ENCODE measurements at places on chromosomes 2 and 18.
A peak's percentile ranks its signal among the peaks of the same experiment; 100 is the strongest.

DNA sequence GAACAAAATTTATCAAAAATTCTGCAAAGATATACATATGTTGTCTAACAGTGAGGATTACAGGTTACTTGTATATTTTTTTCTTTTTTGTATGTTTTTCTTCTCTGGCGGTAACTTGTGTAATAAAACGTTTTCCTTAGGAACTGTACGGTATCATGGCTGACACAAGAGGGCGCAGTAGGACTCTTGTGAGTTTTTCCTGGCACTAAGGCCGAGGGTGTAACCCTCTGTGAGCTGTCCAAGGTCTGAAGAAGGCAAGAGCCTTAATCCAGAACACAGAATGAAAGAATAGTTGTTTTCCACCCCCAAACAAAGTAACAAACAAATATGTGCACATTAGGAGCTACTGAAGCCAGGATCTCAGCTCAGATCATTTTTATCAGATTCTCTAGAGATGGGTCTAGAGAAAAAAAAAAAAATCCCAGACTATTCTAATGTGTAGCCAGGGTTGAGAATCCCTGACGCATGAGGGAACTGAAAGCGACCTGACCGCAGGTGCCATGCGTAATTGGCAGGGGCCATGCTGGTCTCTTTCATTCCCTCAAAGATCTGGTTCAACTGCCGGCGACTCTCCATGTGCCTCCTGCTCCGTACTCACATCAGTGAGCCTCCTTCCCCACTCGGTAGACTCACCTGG lies 27.0 kb downstream of the TMEM200C start:
- peak; percentile 92 for DNase-seq

GRCh38 chr18:71045331-71046065 lies 756.7 kb downstream of the SOCS6 start:
- no peak for DNase-seq

DNA sequence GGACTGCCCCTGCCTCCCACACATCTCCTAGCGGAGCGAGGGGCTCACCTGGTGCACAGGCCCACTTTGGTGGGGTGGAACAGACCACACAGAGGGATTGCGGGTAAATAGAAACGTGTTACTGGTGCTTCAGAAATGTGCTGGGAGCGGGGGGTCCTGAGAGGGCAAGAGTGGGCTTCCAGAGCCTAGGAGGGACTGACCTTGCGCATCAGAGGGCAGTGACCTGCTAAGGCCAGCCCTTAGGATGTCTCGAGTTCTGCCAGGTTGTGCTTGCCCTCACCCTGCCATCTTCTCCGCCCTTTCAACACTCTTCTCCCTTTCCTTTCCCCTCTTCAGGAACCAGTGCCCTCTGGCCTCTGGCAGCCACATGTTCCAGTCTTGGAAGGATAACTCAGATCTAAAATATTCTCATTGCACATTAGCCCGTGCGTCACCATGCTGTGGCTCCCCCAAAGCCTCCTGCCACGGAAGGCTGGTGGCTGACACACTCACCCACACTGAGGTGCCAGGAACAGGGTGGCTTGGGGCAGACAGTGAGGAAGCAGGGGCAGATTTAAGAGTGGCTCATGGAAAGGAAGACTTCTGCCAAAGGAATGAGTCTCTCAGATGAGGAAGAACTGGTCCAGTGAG lies 89.6 kb downstream of the MCFD2 start:
- DNase-seq = no peak

GRCh38 chr18:711310-711656 lies 1.1 kb downstream of the ENOSF1 start:
- DNase-seq = peak; percentile 59

DNA sequence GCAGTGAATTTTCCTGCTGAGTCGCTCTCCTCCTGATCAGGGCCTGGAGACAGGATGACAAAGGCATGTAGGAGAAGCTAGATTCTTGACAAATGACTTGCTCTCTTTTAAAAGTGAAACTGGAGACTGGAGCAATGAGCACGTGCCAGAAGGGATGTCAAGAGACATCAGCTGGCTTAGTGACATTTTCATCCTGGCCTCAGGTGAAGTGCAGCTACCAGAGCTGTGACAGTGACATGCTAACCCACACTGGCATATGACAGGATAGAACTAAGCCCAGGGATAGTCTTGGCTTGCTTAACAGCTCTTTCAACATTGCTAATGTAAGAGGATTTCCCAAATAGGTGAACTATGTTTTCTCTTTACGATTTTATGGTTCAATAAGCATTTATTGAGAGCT lies 757.5 kb upstream of the DDX18 start:
- no peak for DNase-seq

- no peak for DNase-seq
Observed at GRCh38 chr18:80252136-80252535, 4.8 kb upstream of the PARD6G start.

DNA sequence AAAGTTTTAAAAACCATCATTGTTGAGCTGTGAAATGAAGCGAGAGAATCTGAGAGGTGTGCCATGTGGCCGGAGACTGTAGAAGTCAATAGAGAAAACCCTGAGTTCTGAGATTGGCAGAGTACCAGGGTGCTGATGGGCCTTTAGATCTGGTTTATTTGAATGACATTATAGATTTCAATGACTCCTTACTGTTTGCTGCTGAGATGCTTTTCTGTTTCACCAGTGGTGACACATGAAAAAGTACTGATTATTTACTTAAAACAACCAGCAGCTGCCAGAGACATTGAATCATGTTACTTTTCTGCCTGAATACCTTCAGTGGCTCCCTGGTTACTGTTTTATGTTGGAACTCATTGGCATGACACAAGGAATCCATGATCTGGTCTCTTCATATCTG lies 602.7 kb upstream of the ZNF804A start:
- no peak for DNase-seq

GRCh38 chr2:26598336-26598995 lies 42.7 kb downstream of the CIB4 start:
- DNase-seq = peak; percentile 41

DNA sequence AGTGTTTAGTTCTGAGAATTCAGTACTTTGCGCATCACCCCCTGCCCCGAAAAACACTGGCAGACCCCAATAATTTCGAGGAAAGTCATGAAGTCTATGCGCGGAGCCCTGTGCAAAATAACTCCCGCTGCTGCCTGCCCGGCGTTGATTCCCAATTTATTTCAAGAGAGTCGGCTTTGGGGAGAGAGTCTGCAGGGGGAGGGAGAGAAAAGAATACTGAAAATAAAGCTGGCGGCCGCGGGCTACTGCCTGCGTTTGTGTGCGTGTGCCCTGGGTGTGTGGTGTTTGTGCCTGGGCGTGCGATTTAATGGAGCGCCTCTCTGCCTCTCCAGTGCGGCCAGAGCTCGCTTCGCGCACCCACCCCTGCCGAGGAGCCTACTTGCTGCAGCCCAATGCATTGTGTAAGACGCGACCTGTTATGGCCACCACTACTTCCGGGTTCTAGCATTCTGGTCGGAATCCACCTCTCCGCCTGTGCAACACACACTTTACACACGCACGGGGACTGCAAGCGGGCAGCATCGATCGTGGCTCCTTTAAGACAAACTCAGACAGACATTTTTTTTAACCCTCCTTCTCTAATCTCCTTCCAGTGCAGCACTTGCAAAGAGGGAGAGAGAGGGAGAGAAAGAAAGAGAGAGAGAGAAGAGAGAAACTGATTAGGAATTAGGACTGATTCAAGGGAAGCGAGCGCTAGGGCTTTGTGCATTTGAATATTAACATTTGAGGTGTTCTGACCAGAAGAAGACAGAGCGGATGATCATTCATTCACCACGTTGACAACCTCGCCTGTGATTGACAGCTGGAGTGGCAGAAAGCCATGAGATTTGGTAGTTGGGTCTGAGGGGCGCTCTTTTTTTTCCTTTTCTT lies at the start of gene MEIS1:
Gene MEIS1 (plus strand): TSS at position 447 of the 870 bp plus-strand sequence. CDS start 732 bp downstream, outside the sequence.
- peak; percentile 92 for DNase-seq

GRCh38 chr2:36376992-36377738 lies 21.6 kb downstream of the CRIM1 start:
- peak; percentile 71 for DNase-seq

DNA sequence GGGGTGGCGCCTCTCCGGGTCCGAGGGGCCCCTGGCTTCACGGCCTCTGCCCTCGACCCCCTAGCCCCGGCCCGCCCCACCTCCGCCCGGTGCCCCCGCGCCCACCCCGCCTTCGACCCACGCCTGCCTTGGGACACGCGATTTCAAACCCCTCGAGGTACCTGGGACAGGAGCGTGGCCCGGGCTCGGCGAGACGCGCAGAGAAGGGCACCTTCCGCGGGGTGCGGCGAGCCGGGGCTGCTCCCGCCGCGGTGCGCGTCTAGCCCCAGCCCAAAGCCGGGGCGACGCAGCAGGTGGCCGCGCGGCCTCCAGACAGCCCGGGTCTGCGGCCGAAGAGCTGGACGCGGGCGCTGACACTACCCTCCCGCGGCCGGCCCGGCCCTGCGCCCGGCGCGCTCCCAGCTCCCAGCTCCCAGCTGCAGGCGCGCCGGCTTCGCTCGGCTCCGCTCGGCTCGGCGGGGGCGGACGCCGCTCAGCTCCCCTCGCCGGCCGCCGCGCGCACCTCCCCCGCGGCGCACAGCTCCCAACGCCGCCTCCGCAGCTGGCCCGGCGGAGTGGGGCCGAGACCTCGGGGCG lies at the start of gene CRACDL:
Gene CRACDL (minus strand): TSS at position 449 of the 576 bp plus-strand sequence. CDS start 89,425 bp downstream, outside the sequence.
- peak; percentile 70 for DNase-seq

DNA sequence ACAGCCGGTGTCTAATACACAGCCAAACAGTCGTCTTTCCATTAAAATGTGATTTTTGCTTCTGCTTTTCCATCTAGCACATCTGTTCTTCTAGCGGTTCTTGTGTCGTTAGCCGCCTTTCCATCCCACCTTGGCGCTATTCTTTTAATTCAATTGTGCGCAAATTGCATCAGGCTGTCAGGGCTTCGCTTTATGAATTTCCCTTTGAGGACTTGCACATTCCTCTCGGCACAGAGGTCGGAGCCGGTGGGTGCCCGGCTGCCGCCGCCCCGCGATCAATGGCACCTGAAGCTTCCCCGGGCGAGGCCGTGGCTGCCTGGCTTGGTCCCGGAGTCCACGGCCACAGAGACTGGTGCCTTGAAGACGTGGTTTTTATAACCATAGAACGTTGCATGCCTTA lies 33.9 kb upstream of the TSPYL6 start:
- peak; percentile 53 for DNase-seq

GRCh38 chr2:113056521-113056920 lies 2.5 kb upstream of the IL36RN start:
- no peak for DNase-seq

GRCh38 chr2:21270708-21271122 lies 146.9 kb downstream of the TDRD15 start:
- no peak for DNase-seq

GRCh38 chr2:162007447-162008040 lies 66.5 kb downstream of the DPP4 start:
- DNase-seq = no peak

All from endodermal cell (in vitro differentiated cells).